Sigmoid colon (tissue), 7 donors: ENCODE measurements at places on chromosomes 6 and 20.
A peak's percentile ranks its signal among the peaks of the same experiment; 100 is the strongest.

DNA sequence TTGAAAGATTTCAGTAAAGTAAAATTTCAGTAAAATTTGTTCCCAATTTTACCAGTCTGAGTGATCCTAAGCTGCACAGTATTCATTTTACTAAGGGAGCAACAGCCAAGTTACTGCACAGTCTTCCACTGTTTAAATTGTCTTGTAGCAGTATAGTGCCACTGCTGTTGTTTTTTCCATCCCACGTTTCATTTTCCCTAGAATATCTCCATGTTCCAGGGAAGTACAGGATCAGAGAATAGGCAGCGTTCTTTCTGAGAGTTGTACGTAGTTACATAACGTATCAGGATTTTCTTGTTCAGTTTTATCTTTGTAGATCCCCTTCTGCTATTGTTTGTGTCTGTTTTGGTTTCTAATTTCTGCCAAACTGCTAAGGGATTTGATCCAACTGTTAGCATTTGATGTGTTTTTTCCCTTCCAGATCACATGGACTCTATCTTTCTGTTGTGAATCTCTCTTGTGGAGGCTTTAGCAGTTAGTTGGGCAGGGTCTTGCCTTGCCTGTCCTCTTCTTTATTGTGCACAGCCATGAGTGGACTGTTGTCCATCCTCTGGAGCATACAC is 38.4 kb downstream of the BCKDHB start:
- DNase-seq = no peak

GRCh38 chr6:18837013-18837412 is 449.9 kb downstream of the RNF144B start:
- no peak for DNase-seq

- DNase-seq = no peak
Observed at GRCh38 chr20:32792316-32792715, 27.4 kb upstream of the MAPRE1 start.

GRCh38 chr20:3710703-3711483 is 1.5 kb downstream of the SIGLEC1 start:
- DNase-seq = peak; percentile 87

GRCh38 chr6:82017288-82017687 is 230.3 kb downstream of the IBTK start:
- DNase-seq = peak; percentile 82

- no peak for DNase-seq
Observed at GRCh38 chr6:75149240-75149639, 56.6 kb downstream of the COL12A1 start.

DNA sequence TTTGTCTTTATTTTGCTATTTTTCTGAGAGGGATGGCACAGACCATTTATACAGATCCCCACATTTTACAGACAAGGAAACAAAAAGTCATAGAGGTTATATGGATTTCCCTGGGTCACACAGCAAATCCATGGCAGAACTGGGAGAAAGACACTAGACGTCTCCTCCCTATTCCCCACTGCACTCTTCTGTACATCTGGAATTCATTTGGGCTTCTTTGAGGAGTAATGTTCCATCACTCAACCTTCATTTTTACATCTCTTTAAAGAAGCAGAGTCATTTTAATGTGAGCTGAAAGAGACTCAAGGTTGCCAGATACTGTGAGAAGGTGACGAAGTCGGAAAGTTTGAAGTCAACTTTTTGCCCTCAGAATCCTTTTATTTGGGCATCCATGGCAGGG is 207.3 kb downstream of the OTOR start:
- DNase-seq = no peak

GRCh38 chr6:139744891-139745290 is 370.4 kb upstream of the CITED2 start:
- no peak for DNase-seq

- DNase-seq = no peak
Observed at GRCh38 chr6:157800420-157801237, 22.4 kb upstream of the SNX9 start.

DNA sequence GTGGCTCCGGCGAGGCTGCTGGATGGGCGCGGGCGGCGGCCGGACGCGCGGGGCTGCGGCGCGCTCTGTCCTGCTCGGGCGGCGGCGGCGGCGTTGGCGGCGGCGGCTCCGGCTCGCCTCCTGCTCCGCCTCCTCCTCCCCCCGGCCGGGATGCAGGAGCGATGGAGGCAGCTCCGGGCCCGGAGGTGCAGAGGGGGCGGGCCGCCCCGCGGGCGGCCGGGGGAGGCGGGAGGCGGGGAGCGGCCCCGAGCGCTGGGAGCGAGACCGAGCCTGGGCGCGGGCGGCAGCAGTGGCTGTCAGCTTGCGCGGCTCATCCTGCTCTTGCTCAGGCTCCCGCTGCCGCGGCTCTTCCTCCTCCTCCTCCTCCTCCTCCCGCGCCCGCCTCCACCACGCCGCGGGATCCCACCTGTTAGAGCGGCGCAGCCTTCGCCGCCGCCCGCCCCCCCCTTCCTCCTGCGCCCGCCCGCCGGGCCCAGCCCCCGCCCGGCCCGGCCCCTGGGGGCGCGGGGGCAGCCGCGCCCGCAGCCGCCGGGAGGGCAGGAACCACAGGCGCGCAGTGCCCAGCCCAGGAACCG is at the start of gene NOL4L:
Gene NOL4L, minus strand, starts transcription at position 323 of the 575 bp plus-strand sequence. CDS start 443 bp downstream, outside the sequence.
- DNase-seq = no peak

DNA sequence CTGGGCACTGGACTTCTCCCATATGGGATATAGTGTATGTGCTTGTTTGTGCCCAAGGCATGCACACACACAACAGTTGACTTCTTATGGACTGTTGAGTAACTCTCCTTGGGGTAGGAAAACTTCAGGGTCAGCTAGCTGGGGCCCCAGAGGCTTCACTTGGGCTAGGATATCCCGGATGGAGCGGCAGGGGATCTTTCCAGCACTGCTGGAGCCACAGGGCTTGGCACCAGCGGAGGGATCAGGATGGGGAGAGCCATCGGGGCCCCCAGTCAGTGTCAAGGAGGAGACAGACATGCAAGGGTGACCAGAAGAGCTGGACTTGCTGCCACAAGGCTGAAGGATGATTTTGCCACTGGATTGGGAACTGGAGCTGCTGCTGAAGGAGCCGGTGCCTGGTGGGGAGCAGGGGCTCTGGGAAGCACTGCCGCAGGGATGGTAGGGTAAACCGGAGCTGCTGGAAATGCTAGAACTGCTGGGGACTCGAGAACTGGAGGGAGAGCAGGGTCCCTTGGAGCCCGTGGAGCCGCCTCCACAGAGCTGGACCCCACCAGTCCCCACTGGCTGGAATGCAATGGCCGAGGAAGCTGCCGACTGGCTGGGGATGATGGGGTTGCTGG is 1.5 kb downstream of the PSORS1C1 start:
- DNase-seq = no peak

DNA sequence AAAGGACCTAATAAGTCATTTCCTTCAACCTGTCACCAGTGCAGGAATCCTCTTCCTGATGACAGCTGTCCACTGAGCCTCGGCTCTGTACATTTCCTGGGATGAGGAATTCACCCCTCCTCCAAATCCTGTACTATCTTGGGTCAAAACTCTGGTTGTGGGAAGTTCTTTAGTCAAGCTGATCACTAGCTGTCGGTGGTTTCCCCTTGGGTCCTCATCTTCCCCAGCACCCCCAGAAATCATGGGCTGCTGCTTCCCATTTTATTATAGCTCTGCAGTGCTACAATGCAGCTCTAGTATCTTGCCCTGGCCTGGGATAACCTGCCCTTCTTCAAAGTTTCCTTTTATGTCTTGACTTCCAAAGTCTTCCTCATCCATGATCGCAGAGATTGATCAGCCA is 14.6 kb upstream of the ADA start:
- no peak for DNase-seq

DNA sequence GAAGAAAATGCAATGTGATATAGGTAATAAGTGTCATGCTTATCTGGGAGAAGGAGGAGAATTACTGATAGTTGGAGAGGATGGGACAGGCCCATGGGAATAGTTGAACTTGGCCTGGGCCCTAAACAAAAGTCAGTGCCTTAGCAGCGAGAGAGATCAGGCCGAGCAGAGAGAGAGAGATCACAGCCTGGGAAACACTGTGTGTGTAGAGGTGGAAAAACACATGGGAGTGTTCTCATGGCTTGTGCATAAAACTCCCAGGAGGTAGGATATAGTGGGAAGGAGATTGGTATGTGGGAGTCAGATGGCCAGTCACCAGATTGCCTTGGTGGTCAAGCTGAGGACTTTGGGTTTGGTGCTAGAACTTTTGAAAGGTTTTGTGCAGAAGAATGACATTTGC is 47.6 kb downstream of the FIG4 start:
- DNase-seq = no peak

DNA sequence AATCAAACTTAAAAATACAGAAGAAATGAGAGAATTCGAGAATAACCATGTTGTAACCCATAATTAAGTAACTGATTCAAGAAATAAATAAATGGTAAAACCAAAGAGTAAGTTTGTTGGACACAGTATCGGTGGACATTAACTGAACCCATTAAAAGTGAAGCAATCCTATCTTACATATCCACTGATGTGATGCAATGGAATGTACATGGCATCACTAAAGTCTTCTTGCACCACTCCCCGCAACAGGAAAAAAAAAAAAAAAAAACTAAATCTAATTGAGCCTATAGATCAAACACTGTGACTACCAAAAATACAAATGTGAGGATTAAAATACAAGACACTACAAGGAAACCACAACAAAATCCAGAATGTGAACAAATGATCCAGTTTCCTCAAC is 7.9 kb downstream of the SNX14 start:
- no peak for DNase-seq

DNA sequence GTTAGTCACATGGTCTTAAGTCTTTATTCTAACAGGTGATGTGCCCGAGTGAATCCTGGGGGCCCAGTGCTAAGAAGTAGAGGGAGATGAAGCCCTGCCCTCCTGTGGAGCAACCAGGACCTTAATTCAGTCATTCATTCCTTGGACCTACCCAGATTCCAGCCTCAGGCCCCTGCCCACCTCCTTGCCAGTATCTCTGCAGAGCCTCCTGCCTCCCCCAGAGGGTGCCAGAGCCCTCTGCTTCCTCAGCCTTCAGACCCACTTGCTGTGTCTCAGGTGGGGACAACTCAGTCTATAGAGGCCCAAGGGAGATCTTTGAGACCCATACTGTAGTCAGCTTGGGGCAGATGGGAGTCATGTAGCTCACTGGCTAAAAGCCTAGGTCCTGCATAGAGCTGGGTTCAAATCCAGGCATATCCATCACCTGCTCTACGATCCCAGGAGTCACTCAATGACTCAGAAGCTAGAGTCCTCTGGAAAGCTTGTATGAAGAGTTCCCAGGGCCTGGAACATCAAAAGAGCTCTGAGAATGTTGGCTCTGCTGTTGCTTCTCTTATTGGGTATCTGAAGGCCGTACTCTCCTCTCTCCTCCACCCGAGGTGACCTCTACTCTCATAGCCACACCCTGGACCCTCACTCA is 3.9 kb upstream of the SIGLEC1 start:
- DNase-seq = peak; percentile 73

DNA sequence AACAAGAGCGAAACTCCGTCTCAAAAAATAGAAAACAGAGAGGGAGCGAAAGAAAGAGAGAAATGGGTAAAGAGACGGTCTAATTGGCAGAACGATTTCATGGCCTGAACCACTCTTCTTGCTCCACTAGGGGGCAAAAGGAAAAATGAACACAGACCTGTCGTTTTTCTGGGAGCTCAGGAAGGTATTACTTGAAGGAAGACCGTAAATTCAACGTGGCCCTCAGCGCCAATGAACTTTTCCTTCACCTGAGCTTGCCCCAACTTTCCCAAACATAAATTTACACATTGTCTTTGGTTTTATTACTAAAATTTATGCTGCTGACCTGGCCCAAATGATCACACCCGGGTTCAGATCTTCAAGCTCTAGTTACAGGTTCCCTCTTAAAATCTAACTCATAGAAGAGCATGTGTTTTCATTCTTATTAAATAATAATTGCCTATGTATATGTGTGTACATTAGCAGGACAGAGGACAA is 67.3 kb downstream of the ATP9A start:
- no peak for DNase-seq

- DNase-seq = no peak
Observed at GRCh38 chr20:60935971-60936370, 316.1 kb upstream of the CDH4 start.

DNA sequence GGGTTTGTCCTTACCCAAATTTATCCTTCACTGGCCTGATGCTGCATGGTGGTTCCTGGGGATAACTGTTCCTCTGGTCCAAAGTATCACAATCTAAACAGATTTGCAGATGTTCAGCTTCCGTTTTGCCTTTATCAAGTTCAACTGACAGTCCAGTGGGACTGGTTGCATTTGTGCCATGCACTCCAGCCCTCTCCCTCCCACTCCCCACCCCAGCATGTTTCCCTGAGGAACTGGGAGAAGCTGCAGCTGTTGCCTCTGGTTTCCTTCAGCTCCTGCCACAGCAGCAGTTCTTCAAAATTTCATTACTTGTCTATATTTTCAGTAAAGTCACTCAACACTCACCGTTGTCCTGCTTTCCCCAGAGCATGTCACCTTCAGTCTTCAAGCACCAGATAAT is 39.5 kb upstream of the KIF16B start:
- no peak for DNase-seq

- no peak for DNase-seq
Observed at GRCh38 chr6:38686270-38687042, 16.5 kb downstream of the GLO1 start.

DNA sequence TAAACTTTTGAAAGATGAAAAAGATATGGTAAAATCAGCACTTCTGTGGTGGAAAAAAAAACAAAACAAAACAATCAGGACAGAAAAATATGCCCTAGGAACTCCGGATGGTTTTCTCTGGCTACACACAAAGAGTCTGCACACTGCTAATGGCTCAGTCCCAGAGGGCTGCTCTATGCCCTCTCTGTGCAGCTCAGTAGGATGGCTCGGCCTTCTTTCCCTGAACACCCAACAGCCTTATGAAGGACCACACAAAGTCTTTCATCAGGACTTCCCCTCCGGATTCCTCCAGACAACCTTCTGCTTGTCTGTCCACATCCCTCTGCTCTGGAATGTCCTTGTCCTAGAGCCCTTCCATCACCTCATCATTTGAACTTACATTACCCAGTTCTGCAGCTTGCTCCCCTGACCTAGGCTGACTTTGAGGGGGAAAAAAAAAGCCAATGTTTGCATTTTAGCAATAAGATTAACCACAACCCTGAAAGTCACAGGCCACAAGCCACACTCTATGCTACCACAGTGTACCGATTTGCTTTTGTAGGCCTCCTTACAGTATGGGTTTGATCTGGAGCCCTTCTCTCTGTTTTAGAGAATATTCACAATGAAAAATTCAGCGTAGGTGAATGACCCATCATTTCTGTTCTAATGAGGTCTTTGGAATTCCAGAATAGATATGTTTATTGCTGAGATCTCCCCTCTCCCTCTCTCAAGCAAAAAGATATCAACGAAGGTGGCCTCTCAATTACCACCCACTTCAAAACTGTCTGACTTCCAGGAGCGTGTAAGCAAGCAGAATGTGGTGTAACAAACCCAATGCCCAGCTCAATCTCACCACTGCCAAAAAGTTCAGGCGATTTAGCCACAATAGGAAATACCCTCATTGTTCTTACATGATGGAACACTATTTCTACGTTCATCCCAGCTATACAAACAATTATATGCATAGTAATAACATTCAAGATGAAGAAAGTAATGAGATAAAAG is 164.0 kb downstream of the GMDS start:
- DNase-seq = no peak
